ENCODE measurements at places on chromosomes 1 and 21.

DNA sequence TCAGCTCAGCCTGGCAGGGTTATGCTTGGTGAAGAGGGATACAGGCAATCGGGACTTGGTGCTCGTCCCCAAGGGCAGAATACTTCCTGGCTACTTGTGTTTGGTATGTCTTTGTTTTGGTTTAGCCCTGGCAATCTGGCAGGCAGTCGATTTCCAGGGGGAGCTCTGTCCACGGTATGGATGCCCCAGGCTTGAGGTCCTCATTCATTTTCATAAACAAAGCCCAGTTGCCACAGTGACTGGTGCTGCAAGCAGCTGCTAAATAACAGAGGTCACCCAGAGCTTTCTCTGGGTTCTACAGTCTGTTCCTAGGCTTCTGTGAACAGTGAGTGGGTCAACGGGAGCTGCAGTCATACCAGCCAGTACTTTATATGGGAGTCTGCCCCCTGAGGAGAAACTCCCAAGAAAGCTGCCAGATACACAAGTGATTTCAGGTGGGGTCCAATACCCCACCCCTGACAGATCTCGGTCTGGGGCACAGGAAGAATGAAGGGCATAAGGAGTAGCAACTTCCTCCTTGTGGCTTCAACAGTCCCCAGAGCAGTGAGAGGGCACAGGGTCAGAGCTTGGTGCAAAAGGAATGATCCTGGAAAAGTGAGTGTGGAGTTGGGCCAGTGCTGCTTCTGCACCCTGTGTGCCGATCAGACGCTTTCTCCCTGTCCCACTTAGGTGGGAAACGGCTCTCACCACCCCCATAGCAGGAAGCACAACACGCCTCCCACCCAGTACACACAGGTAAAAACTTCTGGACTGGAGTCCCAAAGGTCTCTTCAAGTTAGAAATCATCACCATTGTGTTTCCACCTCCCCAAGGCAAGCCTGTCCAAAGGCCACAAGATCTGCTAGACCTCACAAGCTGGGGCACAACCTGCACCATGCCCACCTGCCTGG lies 55.5 kb downstream of the TGFBR3 start:
- peak; percentile 11 for DNase-seq

DNA sequence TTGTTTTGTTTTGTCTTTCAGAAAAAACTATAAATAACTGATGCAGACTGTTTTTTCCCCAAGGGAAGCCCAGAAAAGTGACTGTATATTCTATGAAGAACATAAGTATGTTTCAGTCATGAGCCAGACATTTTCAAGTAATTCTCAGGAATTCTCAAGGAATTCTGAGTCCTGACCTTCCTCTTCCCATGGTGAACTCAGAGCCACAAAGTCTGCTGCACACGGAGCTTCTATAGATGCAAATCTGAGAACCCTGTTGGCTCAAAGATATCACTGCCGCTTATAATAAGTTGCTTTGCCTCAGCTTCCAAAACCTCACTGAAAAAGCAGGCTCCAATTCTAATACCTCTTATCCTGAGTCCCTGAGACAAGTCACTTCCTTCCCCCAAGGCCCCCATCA lies 418.5 kb upstream of the RUNX1 start:
- DNase-seq: no peak

DNA sequence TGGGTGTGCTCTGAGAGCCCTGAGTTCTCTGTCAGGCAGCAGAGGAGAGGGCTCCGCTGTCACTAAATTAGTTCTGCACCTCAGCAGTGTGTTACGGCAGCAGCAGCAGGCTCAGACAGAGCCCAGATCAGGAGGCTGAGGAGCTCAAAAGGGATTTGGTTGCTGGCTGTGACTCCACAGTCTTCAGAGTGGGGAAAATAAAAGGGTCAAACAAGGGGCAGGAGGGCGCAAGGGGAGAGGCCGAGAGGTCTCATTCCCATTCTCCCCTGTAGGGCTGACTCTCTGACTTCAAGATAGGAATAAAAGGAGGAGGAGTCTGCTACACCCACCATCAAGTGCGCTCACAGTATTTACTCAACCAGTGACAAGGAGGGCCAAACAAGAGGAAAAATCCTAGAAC lies 9.2 kb upstream of the SLC45A3 start:
- DNase-seq: no peak

- no peak for DNase-seq
These were observed 192.7 kb upstream of the ZNHIT6 start for GRCh38 chr1:85900921-85901320.

DNA sequence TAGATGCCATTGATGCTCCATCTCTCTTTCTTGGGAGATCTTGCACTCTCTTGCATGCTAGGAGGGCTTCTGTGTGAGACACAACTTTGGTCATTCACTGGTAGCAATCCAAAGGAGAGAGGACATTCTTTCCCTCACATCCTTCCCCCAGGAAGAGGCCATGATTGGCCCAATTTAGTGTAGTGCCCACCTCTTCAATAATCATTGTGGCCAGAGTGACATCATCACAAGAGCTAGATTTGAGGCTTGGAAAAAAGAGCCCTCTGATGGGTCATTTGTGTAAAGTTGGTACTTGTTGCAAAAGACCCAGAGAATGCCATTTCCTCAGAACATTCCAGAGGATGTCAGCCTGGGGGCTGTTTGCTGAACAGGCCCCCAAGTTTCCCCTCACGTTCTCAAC lies 30.2 kb downstream of the S100A6 start:
- DNase-seq: no peak

DNA sequence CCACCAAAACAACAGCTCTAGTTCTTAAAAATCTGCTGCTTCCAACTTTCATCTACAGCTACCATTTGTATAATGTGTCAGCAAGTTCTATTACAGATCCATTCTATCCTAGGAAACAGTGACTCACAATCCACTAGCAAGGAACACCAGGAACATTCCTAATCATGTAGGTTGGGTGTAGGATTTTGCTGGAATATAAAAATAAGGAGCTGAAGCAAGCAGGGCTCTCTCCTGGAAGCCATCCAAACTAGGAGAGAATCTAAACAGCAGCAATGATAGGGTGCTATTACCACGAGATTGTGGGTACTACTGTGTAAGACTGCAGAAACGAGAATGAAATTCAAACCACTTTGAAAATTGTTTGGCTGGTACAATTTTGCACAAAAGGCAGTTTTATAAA lies 135.0 kb downstream of the PTPN14 start:
- no peak for DNase-seq

- no peak for DNase-seq
These were observed 5.3 kb downstream of the E2F2 start for GRCh38 chr1:23525558-23526250.

GRCh38 chr1:200784576-200784975 lies 45.9 kb downstream of the CAMSAP2 start:
- DNase-seq: no peak

DNA sequence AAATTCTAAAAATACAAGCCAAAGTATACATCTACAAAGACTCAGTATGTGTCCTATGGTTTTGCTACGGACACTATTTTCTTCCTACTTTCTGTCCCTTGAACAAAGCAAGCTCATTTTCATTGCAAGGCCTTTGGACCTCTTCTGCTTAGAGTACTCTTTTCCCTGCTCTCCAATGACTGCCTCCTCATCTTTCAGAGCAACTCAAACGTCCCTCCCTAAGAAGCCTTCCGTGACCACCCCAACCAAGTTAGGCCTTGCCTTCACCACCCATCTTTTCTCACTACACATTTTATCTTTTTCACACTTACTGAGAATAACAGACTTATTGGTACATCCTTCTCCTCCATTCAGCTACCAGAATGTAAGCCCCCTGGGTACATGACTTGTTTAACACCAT lies 39.9 kb downstream of the ENAH start:
- DNase-seq: no peak

DNA sequence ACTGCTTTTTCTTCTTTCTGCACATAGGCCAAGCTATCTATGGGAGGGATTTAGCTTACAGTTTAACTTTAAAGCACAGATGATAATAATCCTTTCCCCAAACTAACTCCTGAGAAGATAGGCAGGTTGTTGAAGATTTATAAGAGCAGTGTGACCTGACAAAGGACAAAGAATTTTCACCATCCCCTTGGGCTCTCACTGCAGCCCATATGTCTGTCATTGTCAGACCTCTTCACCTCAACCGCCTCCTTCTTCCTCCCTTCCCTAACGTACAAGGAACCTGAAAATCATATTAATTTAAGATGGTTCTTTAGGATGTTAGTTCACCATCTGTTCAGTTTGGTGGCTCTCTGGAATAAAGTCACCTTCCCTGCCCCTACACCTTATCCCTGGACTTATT lies 5.0 kb downstream of the RNU1-2 start:
- no peak for DNase-seq

DNA sequence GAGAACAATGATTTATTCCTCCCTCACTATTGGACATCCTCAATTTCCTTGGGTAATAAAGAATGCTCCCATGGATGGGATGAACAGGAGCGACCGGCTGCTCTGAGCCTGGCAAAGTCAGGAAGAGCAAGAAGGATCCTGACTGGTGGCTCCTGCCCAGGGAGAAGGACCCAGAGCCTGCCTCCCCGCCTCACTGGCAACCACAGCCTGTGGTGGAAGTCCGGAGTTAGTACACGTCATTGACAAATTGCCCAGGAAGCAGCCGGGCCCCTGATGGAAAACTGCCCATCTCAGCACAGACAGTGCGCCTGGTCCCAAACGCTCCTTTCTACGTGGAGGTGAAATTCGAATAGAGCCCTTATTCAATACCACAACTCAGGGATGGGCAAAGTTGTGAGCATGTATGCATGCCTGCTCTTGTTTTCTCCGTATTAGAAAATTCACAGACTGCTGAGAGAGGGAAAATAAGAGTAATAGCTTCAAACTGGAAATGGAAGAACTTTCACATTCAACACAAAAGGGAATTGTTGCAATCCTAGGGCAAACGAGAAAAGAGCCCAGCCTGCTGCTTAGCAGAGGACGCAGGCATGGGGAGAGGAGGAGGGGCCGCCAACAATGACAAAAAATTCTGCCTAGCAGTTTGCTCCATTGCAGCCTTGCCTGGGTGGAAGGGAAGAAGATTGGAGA lies 397.1 kb upstream of the VAMP3 start:
- DNase-seq: no peak

DNA sequence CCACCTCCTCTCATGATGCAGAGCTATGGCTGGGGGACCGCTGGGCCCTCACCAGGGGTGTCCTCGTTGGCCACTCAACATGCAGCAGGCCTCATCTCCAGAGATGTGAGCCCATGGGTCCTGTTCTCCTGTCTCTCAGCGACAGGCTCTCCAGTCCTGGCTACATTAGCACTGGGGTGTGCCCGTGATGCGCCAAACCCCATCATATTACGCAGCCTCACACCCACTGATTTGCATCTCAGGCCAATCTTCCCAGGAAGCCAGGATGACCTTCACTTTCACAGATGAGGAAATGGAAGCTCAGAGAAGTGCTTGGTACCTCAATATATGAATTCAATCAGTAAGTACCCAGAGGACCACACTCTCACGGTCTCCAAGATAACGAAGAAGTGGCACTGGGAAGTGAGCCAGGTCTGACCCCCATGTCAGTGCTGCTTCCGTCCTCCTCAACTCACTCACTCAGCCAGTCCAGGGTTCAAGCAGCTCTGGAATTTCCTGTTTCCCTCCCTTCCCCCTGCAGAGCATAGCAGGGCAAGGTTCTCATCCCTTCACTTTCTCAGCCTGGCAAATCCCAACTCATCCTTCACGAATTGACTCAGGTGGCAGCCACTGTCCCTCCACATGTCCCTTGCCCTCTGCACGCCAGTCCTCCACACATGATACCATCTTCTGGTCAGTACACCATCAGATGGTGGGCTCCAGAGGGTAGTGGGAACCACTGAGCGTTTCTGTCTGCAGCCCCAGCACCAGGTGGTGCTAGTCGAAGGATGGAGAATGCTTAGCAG lies 28.9 kb upstream of the EVA1B start:
- no peak for DNase-seq

GRCh38 chr1:38139738-38140487 lies 93.3 kb upstream of the POU3F1 start:
- no peak for DNase-seq

DNA sequence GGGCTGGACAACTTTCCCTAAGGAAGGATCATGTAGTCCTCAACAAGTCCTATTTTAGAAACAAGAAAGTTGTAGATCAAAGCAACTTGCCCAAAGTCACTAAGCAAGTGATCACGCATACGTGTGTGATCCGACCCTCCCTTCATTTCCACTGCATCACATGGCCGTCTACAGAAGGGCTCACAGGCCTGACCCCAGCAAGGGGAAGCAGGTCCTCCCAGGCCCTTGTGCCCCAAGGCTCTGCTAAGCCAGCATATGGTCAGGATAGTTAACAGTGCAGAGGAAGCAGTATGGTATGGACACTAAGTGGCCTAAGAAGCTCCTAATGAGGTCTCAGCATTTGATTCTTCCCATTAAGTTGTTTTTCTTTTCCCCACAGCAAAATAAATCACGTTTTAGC lies 24.8 kb downstream of the TFAP2E start:
- DNase-seq: no peak

- no peak for DNase-seq
These were observed 135.9 kb upstream of the DPYD start for GRCh38 chr1:98056781-98057180.

GRCh38 chr1:218874313-218874712 lies 299.4 kb upstream of the LYPLAL1 start:
- no peak for DNase-seq

DNA sequence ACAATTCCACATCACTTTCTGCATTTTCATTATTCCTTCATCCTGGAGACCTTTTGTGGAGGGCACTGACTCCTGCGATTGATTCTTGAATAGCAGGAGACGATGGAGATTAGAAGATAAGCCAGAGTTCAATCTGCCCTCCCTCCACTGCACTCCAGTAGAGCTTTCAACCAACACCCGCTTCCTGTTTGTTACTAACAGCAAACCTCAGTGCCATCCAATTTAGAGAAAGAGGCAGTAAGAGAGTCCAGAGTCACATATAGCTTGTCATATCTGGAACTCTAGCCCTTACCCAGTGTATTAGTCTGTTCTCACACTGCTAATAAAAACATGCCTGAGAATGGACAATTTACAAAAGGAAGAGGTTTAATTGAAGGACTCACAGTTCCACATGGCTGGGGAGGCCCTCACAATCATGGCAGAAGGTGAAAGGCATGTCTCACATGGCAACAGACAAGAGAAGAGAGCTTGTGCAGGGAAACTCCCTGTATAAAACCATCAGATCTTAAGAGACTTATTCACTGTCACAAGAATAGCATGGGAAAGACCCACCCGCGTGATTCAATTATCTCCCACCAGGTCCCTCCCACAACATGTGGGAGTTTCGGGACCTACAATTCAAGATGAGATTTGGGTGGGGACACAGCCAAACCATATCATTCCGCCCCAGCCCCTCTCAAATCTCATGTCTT lies 55.9 kb downstream of the PCBP3 start:
- DNase-seq: no peak

- DNase-seq: no peak
These were observed 160.8 kb downstream of the VAV3 start for GRCh38 chr1:107804134-107804533.

GRCh38 chr1:219575563-219575962 lies 37.3 kb downstream of the ZC3H11B start:
- DNase-seq: no peak

DNA sequence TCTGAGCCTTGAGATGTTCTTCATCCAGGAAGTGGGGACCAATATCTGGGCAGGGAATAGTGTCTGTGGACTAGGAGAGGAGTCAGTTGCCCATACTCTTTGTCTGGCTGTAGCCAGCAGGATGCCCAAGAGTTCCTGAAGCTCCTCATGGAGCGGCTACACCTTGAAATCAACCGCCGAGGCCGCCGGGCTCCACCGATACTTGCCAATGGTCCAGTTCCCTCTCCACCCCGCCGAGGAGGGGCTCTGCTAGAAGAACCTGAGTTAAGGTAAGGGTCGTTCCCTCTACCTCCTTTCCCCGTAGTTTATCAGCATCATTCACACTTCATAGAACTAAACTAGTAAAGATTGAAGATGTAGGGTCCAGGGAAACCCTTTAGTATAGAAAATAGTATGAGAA lies 3.4 kb upstream of the PPOX start:
- no peak for DNase-seq
